CD4-positive, alpha-beta T cell treated with Interleukin-12 subunit alpha and Interleukin-12 subunit beta, for 1 hour (primary cell): ENCODE measurements at places on chromosomes 1 and 21.

DNA sequence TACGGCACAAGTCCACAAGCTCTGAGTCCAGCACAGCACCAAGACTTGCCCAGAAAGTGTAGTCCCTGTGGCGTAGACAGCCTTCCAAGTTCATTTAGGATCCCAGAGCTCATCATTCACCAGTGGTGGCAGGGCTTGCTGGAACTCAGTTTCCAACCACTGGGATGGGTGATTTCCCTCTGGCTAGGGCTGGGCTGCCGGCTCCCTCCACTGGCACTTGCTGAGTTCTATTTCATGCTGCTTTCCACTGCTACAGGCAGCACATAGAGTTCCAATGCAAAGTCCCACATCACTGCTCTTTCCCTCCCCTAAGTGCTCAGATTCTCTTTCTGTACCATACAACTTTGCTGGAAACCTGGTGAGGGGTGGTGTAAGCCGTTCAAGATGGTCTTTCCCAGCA, 510.3 kb upstream of the TMPRSS15 start:
- DNase-seq = no peak

GRCh38 chr1:68181165-68181556, 51.2 kb downstream of the WLS start:
- DNase-seq = no peak

DNA sequence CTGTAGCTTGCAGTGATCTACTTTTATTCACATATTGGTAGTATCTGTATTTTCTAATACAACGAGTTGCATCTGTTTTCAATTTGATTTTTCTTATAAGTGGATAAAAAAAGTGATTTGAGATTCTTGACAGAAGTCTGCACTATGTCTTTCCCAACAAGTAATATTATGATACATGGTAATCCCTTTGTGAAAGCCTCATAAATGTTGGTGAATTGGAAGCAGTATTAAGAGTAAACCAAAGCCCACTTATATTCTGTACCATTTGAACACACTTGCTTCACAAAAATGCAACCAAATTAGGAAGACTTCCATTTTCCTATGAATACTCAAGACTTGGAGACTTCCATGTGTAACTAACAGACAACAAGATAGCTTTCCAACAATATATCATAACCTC, 172.0 kb downstream of the HMCN1 start:
- no peak for DNase-seq

DNA sequence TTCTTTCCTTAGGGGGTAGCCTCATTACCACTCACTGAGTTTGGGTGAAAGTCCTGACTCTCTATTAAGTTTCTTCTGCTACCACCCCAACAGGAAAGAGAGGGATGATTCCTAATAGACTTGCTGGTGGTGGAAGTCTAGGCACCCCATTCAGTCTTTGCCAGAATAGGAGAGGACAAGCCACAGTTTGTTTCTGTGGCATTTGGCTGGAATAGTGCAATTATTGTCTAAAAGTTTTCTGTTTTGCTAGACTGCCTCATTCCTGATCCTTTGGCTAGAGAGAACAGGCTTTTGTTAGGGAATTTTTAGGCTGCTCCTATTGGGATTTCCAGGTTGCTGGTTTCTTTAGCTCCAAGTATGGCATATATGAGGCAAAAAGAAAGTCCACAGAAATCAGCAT, 9.9 kb upstream of the HJV start:
- DNase-seq = no peak

GRCh38 chr21:37153196-37153934, 80.3 kb downstream of the TTC3 start:
- no peak for DNase-seq

DNA sequence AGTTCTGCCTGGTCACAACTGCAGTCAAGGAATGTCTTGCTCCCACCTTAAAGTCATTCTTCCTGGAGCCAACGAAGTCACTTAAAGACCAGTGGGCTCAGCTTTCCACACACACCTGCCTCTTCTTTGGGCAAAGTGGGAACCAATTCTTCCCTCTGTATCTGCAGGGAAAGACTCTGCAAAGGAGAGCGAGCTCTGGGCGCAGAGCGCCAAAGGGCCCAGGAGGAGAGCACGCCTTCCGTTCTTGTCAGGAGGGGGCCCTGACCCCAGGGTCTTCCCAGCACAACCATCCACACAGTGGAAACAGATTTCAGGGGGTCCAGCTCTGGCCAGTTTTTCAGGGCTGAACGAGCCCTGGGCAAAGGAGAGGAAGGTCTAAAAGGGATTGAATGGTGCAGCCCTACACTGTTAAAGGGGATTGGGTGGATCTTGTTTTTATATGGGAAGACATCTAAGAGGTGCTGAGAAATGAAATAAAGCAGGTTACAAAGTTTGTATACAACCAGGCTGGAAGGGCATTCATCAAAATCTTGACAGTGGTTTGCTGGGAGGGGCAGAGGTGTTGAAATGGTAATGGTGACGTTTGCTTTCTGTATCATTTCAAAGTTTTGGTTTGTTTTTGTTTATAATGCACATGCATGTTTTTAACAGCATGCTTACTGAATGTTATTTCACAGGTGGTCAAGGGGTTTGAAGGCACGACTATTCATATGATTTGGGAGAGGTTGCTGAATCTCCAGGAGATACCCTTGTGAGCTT, 6.8 kb upstream of the OLIG2 start:
- no peak for DNase-seq

GRCh38 chr1:58395355-58395754, 151.2 kb downstream of the OMA1 start:
- no peak for DNase-seq

DNA sequence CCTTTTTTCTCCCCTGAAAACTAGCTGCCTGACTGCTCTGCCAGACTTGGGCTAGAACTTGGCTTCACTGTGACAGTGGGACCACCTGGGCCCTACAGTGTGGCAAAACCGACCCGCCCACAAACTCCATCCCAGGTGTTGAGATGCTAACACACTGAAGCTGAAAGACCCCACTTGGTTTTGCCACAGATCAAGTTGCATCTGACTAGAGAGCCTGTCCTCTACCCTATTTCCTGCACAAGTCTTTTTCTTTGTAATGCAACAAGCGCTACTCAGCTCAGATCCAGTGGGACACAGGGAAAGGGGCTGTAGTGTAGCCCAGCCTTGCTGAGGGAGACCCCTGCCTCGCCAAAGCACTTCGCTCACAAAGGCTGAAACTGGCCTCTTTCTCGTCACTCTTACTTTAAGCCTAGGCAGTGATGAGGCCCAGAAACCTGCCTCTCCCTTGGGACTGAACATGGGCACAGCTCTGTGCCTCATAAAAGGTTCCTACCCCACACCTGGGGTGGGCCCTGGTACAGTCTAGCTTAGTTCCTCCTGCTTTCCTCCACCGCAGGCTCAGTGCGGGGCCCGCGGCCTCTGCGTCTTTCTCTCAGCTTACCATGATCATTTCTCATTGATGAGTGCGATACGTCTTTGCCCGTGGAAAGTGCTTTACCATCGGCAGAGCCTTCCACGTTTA, 9.7 kb downstream of the ALPL start:
- DNase-seq = no peak

- no peak for DNase-seq
These were observed 204.7 kb downstream of the MATN1 start for GRCh38 chr1:30518696-30519095.

DNA sequence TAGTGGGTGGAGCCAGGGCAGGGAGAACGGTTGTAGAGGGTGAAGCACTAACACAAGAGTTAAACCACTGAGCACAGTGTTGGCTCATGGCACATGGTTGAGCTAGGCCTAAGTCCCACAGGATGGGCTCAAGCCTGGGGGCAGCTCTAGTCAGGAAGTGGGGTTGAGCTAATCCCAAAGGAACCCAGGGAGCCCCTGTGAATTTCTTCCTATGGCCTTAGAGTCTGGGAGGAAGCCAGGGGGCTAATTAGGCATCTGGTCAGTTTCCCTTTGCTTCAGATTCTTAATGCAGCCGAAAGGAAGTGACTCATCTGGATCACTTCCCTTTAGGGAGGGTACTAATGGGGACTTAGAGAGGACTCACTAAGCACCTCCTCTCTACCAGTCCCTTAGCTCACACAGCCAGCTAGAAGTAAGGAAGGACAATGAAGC, 10.1 kb downstream of the CFAP45 start:
- no peak for DNase-seq

DNA sequence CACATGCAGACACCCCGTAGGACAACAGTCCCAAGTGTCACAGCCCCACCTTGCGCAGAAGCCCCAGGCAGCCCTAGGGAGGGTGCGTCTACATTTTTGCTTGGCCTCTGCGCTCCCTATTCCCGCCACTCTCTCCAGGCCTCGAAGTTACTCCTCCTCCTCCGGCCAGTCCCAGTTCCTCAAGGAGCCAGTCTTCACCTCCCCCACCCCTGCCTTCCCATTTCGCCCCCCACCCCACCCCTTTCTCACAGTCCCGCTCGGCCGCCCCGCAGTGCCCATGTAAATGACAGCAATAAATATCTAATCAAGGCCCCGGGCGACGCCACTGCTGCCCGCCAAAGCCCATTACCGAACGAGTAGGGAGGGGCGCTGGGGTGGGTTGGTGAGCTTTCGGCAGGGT, 3.2 kb downstream of the DMBX1 start:
- DNase-seq = no peak

GRCh38 chr1:109191377-109191776, 22.3 kb upstream of the SARS1 start:
- no peak for DNase-seq

- no peak for DNase-seq
These were observed 143.5 kb downstream of the GRIK3 start for GRCh38 chr1:36890776-36891175.

DNA sequence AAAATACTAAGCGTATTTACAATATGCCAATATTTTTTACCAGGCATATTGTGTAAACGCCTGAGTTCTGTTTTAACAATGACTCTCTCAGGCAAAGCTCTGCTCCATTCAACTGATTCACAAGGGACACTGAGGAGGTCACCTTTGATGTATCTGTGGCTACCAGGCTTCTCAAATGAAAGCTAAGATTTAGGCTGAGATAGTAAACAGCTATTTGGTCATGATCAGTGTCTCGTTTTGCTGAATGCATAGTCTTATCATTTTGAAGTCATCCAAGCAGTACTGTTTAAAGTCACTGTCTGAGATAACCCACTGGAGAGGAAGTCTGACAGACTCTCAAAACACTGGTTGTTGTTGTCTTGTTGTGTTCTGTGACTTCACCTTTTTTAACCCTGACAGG, 13.7 kb upstream of the PLPPR5 start:
- DNase-seq = no peak

GRCh38 chr1:114468710-114469468, 42.1 kb downstream of the TRIM33 start:
- DNase-seq = no peak

DNA sequence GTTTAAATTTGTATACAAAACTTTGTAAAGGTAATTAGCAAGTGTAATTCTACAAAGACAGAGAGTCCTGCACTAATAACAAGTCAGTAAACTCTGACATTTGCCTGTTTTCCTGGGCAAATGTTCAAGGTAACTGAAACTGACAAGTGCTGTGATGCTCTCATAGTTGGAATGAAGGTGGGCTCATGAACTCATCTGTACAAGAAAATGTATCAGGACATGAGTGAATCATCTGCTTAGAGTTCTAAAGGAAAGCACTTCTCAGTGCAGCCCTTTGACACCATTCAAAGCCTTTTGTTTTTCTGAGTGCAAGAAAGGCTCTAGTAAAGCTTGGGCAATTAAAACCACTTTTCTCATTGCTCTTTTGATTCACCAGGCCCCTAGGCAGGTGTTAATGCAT, 91.5 kb downstream of the UROD start:
- DNase-seq = no peak

- DNase-seq = no peak
These were observed 1.5 kb downstream of the TRNP1 start for GRCh38 chr1:26994787-26995517.

GRCh38 chr1:19139711-19140110, 70.4 kb downstream of the UBR4 start:
- no peak for DNase-seq

DNA sequence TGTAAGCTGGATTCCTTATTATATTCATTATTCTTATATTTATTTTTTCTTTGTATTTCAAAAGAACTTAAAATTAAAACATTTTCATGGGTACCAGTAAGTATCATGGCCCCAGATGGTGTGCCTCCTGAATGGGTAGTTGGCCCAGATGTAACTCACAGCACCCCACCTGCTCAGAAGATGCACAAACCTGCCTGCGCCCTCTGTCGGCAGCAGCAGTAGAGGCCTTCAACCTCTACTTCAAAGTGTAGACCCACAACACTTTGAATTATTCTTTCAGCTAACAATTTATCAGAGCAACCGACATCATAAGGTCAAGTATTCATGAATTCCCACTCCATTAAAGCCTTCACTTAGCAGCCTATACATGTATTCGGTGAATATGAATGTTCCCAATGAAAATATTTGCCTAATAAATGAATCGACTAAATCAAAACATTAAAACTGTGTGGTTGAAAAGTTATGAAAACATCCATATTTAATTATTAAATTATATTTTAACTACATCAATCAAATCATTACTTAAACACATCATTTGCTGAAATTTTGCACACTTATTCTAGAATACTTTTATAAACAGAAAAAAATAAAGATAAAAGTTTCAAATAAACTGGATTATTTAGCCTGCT, 25.4 kb downstream of the PIGM start:
- peak; percentile 78 for DNase-seq

GRCh38 chr1:93013145-93014065, 52.1 kb upstream of the DIPK1A start:
- no peak for DNase-seq

GRCh38 chr1:116724765-116725375, 29.4 kb upstream of the CD2 start:
- DNase-seq = peak; percentile 82
